ENCODE measurements at places on chromosomes 13 and 19.
A peak's percentile ranks its signal among the peaks of the same experiment; 100 is the strongest.

GRCh38 chr19:49590971-49591730 lies at the start of gene PRR12:
Gene PRR12, plus strand, starts transcription at chr19:49591182. Its CDS starts 473 bp downstream, at chr19:49591655.
- peak; percentile 61 for DNase-seq

GRCh38 chr19:52142001-52142595 lies 2.4 kb upstream of the ZNF616 start:
- DNase-seq: no peak

- no peak for DNase-seq
Observed at GRCh38 chr19:45878043-45878794, 7.7 kb downstream of the IRF2BP1 start.

GRCh38 chr13:45196622-45197021 lies 4.2 kb downstream of the KCTD4 start:
- no peak for DNase-seq

DNA sequence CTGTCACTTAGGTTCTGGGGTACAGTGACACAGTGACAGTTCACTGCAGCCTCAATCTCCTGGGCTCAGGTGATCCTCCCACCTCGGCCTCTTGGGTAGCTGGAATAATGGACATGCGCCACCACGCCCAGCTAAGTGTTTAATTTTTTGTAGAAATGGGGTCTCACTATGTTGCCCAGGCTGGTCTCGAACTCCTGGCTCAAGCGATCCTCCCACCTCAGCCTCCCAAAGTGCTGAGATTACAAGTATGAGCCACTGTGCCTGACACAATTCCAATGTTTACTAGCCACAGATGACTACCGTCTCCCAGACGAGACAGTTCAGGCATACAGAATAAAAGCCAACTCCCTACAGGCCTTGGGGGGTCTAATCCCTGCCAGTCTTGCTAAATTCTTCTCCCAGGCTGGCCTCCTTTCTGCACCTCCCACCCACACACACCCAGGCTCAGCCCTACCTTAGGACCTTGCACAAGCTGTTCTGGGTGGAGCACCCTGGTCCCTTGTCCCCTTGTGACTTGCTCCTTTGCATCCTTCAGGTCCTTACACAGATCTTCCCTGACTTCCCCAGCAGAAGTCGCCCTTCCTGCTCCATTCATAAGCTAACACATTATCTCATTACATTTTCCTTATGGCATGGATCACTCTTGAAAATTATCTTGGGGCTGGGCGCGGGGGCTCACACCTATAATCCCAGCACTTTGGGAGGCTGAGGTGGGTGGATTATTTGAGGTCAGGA lies 106.4 kb downstream of the INSR start:
- DNase-seq: no peak

- DNase-seq: no peak
Observed at GRCh38 chr13:113210833-113211232, 1.4 kb downstream of the CUL4A start.

DNA sequence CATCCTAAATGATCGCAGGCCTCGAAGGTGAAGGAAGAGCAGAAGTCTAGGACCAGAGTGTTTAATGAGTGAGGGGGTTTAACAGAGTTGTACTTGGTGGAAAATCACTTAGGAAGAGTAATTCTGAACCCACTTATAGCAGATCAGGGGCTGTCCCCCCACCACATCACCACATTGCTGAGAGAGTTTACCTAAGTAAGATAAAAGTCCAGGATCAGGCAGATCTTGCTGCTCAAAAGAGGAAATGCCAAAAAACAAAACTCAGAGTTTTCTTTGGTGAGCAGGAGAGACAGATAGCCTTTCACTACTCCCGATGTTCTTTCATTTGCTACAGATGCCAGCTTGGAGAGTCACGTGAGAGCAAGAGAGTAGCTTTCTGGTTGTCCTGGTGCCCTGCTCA lies 15.4 kb downstream of the ZNF317 start:
- no peak for DNase-seq

GRCh38 chr13:108643646-108644353 lies 14.4 kb downstream of the MYO16 start:
- no peak for DNase-seq

Data from stimulated activated CD4-positive, alpha-beta T cell treated with anti-CD3 and anti-CD28 coated beads, Interleukin-12 subunit alpha, Interleukin-12 subunit beta, amount 100 ng/mL, for 48 hours (primary cell).